ENCODE measurements at places on chromosomes 12 and 14.

DNA sequence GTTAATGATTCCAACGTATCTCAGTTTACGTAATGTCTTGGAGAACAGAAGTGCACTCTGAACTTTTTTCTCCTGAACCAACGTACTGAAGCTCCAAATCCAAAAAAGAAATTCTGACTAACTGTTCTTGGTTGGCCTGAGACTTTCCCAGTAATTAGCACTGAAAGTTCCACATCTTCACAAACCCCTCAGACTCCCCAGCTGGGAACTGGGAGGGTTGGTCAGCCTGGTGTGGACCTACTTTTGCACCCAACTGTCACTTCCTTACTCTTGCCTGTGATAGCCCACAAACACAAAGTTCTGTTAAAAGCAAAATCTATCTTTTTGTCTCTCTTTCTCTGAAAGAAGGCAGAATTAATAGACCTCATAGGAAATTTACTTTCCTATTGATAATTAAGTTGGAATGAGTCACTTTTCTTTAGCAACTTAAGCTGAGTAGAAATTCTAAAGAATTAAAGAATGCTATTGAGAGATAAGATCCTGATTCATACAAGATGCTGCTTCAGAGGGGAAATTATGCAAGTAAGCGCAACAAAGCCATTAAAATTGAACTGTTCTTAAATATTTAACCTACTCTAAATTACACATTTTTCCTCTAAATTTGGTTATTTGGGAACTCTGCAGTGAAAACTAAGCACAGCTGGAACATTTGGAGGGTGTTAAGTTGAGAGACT lies 155.0 kb downstream of the EPS8 start:
- no peak for DNase-seq

DNA sequence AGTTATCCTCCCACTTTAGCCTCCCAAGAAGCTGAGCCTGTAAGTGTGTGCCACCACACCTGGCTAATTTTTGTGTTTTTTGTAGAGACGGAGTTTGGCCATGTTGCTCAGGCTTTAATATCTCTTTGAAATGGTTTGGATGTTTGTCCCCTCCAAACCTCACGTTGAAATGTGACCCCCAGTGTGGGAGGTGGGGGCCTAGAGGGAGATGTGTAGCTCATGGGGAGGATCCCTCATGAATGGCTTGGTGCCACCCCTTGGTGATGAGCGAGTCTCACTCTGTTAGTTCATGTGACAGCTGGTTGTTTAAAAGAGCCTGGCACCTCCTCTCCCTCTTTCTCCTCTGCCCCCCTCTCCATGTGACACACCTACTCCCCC lies 23.6 kb upstream of the TTC7B start:
- no peak for DNase-seq

GRCh38 chr12:39003541-39004155 lies 98.3 kb upstream of the CPNE8 start:
- no peak for DNase-seq

DNA sequence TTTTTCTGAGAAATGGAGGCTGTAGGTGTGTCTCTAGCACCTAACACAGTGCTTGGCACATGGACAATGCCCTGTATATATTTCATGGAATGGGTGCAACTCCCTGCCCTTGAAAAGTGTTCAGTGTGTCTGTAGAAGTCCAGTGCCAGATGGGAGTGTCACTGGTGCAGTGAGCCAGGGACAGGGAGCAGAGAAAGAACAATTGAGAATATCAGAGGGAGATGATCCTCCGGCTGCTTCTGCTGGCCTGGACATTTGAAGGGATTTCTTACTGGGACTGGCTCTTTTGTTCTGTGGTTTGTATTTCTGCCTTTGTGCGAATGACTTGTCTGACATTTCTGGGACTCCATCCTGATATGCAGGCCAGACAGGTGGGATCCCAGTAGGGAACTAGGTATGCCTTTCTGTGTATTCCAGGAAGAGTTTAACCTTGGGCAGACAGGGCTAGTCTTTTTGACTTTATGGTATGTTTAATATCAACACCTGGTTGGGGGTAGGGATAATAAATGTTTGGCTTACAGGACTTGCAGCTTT lies 328.0 kb downstream of the NRXN3 start:
- no peak for DNase-seq
